Effector memory CD8-positive, alpha-beta T cell (primary cell): ENCODE measurements at places on chromosomes 7 and 10.

GRCh38 chr10:63922468-63923284, 401.5 kb downstream of the REEP3 start:
- DNase-seq: no peak

GRCh38 chr7:136947347-136947746, 78.9 kb downstream of the CHRM2 start:
- DNase-seq: no peak

GRCh38 chr10:79123547-79123963, 54.8 kb downstream of the ZMIZ1 start:
- DNase-seq: no peak

DNA sequence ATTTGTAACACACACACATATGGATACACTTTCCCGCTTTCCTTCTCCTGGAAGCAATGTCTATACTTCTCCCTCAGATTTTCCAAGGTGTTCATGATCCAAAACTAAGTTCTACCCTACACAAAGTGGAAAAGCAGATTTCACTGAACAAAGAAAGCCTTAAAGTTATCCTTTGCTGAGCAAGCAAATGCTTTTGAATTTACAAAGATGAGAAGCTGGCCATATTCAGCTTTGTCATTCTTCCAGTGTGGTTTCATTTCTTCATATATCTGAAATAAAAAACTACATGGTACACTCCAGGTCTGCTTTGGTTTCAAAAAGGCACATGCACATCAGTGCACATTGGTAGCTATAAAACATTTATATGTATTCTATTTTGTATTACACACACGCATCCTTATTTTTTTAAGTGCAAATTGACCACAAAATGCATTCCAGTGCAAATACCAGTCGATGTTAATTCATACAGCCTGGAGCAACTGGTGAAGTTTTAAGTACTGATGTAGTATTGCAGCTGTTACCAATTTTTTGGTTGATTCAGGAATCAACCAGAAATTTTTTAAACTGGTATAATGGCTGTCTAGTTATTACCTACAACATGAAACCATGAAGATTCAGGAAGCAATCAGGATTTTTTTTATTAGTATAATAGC, 65.5 kb upstream of the SRPK2 start:
- DNase-seq: no peak

GRCh38 chr7:144546782-144547181, 143.3 kb upstream of the NOBOX start:
- DNase-seq: no peak

GRCh38 chr10:49360271-49361177, 35.4 kb downstream of the DRGX start:
- no peak for DNase-seq
